Karpas-422 (cell line): ENCODE measurements at places on chromosomes 5 and 9.
A peak's percentile ranks its signal among the peaks of the same experiment; 100 is the strongest.

DNA sequence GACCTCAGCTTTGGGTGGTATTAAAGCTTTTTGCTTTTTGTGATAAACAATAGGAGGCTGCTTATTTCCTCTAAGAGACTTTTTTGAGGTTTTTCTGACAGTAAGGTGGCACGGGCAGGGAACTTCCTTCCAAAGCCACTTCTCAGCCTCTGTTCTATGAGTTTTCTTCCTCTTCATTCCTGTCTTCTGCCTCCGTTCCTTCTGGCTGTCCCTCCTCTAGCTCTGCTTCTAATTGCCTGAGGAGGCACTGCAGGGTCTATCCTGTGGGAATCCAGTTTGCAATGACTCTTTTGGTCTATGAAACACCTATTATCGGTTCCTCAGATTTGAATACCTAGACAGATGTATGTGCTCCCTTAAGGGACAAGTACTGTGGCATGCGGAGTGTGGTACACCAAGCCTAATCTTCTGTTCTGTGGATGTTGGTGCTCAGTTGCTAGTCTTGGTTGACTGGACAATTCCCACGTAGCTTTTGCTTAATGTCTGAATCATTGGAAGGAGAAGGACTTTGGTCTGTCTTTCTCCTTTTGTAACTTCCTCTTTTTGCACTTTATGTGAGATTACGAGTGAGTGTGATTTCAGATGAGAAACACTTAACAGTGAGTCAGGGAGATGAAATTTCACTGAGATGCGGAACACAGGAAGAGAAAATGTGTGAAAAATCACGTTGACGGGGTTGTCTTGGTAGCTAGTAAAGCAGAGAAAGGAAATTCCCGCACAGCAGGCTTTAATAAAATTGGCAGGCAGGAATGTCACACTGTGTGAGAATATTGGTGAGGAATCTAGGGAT, 305.2 kb downstream of the EFNA5 start:
- no peak for DNase-seq

DNA sequence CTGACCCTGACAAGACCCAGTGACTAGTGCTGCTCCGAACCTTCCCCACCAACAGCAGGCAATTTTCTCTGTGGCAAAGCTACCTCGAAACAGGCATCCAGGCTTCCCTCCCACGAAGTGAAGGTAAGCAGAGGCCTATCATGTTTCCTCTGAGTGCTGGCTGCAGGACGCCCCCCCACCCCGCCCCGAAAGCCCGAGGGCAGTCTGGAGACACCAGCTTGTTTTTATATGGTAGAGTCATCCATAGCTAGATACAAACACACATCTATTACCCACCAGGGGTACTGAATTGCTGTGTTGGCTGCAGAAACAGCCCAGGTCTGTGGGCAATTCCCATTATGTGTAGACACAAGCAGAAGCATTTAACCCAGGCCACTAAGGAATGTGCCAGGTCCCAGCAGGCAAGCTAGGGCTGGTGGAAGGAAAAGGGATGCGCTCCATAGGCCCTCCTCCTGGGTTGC, 40.4 kb downstream of the LIX1 start:
- no peak for DNase-seq

- DNase-seq = no peak
Measured at GRCh38 chr9:133494636-133495326, 15.9 kb upstream of the SLC2A6 start.

DNA sequence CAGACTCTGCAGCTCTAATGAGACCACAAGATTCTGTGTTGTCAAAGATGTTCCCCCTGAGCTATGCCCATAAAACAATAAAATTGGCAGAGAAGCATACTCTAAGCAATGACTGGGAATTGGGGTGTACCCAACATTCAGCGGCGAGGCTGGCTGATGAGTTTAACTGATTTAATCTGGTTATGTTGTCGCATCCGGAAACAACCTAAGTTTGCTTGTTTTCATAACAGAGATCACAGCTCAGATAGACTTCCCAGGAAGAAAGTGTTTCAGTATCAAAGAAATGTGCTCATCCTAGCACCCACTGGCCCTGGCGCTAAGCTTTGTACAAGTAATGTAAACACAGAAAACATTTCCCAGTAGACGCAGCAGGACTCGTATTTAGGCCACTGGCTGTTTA, 7.4 kb downstream of the SEMA5A start:
- no peak for DNase-seq

DNA sequence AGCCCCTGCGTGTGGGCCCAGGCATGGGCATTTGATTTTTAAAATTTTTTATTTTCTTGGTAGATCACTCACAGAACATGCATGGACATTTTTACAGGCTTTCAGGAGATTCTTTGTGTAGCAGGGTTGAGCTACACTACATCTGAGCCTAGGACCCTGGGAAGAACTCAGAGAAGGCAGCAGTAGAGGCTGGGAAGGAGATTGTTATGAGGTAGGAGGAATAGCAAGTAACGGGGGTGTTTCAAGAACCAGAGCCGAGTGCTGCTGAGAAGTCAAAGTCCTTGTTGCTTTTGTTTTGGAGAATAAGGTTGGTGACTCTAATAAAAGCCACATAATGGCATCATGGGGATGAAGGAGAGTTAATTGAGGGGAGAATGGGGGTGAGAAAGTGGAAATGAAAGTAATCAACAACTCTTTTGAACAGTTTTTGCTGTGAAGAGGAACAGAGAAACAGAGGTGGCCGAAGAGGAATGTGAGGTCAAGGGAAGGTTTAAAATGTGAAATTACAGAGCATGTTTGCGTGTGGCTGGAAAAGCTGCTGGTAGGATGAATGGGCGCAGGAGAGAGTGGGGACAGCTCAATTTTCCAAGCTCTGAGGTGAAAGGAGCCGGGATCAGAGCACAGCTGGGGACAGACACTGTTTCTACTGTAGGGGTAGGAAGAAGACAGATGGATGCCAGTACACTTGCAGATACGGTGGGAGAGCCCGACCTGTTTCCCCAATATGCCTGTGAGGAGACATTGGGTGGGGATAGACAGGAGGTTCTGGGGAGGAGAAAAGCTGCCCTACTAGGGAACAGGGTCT, 4.7 kb upstream of the PDLIM7 start:
- DNase-seq = peak; percentile 75

DNA sequence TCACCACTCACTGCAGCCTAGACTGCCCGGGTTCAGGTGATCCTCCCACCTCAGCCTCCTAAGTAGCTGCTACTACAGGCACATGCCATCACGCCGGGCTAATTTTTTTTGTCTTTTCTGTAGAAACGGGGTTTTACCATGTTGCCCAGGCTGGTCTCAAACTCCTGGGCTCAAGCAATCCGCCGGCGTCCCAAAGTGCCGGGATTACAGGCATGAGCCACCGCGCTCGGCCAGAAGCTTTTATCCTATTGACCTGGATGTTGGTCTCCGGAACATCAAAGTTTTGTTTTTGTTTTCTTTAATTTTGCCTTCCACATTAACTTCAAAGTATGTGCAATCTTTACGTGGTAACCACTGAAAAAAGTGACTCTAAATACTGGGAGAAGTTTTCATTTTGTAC, 42.4 kb upstream of the FST start:
- no peak for DNase-seq

GRCh38 chr5:150603491-150603890, 37.0 kb upstream of the SYNPO start:
- DNase-seq = no peak

DNA sequence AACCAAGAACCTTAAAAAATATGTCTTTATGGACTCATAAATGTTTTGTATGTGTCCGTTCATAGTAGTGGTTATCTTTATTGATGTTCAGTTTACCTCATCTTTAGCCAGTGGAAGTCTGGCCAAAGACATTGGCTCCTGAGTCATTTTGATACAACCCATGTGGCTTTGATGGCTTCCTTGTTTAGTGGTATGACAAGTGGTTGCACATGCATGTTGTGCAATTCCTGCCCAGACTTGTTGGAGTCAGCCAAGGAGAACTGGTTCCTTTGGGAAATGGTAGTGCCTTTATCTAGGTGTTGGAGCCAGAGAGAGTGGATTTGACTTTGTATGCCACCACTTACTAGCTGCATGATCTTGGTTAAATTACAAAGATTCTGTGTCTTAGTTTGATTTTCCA, 94.3 kb downstream of the RPS23 start:
- DNase-seq = no peak

DNA sequence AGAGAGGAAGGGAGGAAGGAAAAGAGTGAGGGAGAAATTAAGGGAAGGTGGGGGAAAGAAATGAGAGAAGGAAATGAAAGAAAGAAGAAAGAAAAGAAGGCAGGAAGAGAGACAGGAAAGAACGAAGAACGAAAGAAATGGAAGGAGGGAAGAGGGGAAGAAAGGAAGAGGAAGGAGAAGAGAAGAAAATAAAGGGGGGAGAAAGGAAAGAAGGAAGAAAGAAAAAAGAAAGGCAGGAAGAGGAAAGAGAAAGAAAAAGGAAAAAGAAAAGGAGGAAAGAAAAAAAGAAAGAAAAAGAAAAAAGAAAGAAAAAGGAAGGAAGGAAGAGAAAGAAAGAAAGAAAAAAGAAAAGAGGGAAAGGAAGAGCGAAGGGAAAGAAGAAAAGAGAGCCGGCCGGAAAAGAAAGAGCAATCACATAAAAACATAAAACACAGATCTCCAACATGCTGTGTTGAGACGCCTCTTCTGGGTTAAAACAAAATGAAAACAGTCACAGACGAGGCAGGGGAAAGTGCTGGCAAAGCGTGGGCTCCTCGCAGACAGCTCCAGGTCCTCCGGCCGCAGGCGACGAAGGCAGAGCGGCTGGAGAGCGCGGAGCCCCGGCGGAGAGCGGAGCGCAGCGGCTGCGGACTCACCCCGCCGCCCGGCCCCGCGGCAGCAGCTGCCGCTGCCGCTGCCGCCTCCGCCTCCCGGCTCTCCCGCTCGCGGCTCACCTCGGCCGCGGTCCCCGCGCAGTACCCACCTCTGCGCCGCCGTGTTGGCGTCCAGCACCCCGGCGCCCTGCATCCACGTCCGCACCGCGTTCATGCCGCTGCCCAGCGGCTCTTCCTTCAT, 896 bp downstream of the EBF1 start:
- DNase-seq = peak; percentile 87
